ENCODE measurements at places on chromosomes 11 and 22.

GRCh38 chr22:38030311-38031133, 26.7 kb upstream of the PICK1 start:
- DNase-seq = no peak

DNA sequence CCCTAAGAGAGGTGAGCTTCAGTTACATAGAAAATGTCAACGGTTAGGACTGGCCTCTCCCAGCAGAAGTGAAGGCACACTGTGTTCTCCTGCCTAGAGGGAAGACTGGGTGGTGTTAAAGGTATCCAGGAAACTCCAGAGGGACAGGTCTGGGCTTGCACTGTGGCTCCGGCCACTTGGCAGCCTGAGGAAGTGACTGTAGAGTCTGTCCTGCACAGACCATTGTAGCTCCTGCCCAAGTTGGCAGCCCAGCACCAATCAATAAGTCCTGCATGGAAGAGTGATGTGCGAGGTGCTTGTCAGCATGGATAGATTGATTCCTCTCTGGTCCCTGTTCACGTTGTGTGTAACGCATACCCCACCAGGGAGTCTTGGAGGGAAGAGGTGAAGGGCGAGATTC, 284.8 kb downstream of the TENM4 start:
- no peak for DNase-seq

- no peak for DNase-seq
Measured at GRCh38 chr11:7890417-7891172, 40.5 kb downstream of the OR10A6 start.

DNA sequence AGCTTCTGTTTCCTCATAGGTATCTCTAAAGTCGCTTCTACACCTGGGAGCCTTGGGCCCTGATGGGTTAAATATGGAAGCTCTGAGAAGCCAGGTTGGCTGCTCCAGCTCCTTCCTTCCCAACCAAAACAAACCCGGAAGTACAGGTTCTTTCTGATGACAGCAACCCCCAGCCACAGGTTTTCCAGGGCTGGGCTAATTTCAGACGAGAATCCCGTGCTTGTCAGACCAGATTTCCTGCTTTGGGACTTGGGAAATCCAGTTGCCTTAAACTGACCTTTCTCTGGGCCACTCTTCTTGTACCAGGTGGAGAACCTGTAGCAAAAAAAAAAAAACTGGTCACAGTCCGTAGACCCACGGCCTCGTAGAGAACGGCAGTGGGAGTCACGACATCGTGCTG, 51.9 kb downstream of the RBX1 start:
- DNase-seq = no peak

DNA sequence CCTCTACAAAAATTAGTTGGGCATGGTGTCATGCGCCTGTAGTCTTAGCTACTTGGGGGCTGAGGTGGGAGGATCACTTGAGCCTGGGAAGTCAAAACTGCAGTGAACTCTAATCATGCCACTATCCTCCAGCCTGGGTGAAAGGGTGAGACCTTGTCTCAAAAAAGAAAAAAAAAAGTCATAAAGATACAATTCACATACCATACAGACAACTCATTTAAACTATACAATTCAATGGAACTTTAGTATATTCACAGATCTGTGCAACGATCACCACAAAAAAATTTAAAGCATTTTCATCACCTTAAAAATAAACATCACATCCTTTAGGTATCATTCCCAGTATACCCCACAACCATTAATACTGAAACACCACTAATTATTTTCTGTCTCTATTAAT, 201.2 kb downstream of the PGR start:
- no peak for DNase-seq
